GM13977 (cell line): ENCODE measurements at places on chromosomes 5 and 9.

DNA sequence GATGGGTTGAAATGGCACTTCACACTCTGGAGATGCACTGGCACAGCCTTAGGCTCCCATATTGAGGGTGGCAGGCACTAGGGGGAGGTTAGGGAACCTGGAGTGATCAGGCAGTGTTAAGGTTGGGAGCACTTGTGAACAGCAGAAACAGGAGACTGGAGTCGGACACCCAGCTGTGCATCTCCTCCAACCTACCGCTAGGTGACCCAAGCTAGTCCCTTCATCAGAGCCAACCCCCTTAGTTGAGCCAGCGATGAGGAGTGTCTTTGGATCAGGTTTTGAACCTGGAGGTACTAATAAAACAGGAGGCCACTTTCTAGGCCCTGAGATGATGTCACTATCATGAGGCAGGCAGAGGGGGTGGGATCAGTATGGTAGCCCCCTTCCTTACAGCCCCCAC lies 1.7 kb downstream of the ACTL7B start:
- no peak for DNase-seq

DNA sequence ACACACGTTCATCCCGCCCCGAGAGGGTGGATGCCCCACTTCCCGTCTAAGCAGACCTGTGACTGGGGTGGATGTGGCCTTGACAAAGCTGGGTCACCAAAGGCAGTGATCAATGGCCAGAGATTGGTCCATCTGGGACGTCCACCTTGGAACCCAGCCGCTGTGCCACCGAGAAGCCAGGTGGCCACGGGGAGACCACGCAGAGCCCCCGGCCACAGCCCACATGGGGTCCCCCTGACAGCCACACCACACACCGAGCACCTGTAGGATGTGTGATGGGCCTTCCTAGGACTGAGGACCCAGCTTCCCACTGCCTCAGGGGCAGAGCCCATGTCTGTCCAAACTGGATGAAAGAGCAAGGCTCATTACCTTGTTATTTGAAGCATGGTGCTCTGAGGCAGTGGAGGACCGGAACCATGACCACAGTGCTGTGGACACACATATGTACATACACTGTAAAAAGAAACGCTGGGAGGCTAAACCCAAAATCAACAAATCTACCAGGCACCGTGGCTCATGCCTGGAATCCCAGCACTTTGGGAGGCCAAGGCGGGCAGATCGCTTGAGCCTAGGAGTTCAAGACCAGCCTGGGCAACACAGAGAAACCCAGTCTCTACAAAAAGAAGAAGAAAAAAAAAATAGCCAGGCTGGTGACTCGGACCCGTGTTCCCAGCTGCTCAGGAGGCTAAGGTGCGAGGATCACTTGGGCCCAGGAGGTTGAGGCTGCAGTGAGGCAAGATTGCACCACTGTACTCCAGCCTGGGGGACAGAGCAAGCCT lies 50.1 kb downstream of the MRPL36 start:
- no peak for DNase-seq

DNA sequence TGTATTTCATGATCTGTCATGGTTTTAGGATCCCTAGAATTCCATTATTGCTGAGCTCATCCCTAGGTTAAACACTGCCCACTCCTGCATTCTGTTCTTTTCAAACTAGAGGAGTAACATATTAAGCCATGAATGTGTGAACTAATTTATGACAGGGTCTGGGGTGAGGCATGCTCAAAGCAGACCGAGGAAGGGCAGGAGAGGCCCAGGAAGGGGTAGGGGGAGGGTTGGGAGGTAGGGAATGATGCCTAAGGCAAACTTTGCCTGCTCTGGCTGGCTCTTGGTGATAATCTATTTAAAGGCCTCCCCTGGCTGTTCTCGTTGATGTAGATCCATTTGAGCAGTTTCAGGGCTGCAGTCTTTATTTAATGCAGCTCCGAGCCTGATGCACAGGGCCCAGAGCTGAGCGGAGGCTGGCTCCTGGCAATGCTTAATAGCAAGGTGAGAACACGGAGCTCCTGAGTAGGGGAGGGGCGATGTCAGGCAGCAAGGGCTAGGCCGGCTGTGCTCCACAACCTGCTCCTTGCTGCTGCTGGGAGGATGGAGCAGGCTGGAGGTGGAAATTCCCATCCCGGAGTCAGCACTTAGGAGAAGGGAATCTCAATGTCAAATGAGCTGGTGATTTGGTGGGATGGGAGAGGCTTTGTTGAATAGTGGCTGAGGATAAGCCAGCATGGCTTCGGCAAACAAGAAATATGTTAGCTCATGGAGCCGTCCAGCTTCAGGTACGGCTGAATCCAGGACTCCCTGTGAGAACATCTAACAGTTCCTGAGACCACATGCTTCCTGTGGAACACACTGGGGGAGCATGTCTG lies 73.2 kb upstream of the UNC5A start:
- DNase-seq: no peak

GRCh38 chr5:126883564-126884245 lies 106.8 kb downstream of the LMNB1 start:
- no peak for DNase-seq

- no peak for DNase-seq
These were observed 15.1 kb downstream of the RHOBTB3 start for GRCh38 chr5:95746194-95746593.

DNA sequence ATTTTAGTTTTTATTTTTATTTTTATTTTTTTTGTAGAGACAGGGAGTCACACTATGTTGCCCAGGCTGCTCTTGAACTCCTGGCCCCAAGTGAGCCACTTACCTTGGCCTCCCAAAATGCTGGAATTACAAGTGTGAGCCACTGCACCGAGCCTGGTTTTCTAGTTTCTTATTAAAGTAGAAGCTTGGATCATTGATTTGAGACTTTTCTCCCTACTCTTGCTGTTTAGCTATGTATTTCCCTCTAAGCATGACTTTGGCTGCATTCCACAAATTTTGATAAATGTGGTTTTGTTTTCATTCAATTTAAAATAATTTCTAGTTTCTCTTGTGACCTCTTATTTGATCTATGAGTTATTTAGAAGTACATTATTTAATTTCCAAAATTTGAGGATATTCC lies 10.4 kb downstream of the SNX2 start:
- DNase-seq: no peak

- DNase-seq: peak; percentile 13
These were observed 45.1 kb downstream of the SLCO6A1 start for GRCh38 chr5:102453716-102454115.

DNA sequence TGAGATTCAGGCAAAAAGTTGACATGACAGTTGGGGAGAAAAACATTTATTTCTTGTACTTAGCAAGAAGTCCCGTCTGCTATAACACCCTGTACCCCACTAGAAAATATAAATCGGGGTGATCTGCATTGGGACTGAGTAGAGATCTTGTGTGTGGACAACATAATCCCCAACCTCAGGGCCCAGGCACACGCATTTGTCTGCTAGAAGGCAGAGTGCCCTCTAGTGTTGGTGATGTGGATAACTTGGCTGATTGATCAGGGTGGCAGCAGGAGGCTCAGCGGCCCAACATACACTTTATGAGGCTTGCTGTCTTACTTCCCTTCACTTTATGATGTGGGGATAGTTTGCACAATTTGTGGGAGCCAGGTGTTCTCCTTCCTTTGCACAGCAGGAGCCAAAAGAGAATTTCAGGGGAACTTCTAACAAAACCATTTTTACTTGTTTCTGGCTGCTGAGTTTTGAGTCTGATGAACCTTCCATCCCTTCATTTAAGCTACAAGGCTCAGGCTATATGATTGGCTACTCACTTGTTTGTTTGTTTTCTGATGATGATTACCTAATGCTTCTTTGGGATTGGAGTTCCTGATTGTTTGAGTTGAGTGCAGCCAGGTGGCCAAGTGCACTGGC lies 263.2 kb downstream of the DMAC1 start:
- DNase-seq: peak; percentile 26

DNA sequence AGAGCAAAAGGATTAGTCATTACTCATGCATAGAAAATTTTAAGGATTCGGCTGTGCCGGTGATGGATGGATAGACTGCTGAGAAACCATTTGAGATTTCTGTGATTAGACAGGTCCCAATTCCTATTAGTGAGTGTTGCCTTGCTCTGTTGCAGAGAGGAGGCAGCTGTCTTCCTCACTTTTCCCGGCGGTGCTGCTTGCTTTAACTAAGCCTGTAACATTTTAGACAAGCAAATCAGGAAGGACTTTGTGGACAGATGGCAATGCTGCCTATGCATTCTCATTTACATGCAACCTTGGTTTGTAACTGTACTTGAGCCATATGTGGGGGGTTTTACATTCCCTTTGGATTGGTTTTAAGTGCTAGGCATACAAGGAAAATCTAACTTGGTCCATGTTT lies 1176.3 kb downstream of the CDH18 start:
- DNase-seq: no peak

DNA sequence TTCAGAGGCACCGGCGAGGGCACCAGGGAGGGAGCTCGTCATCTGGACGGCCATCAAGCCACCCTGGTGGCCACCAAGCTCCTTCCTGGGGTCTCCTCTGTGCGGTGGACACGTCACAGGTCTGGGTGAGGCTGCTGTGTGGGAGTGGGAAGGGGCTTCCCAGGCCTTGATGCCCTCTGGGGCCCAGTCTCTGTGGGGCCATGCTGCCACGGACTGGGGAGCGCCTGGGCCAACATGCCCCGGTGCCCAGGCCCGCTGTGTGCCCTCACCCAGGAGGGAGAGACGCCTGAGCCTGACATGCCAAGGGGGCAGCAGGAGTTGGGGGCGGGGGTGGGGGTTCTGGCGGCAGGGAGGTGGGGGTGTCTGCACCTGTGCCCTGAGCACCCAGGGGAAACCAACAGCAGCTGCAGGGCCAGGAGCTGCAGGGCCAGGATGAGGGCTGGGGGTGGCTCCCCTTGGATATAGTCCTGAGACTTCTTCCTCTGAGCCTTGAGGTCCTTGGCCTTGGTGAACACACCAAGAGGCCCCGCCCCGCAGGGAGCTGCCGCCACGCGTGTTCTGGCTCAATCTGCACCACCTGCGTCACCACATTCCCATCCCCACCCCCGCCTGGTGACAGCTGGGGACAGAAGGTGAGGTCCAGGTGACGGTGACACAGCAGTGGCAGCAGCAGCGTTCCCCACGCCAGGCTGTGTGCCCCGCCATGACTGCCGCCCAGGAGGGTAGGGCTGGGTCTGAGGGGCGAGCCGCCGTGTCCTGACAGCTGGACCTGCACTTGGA lies 15.3 kb upstream of the SEC16A start:
- DNase-seq: no peak

GRCh38 chr5:124878583-124879342 lies 132.3 kb upstream of the ZNF608 start:
- no peak for DNase-seq

DNA sequence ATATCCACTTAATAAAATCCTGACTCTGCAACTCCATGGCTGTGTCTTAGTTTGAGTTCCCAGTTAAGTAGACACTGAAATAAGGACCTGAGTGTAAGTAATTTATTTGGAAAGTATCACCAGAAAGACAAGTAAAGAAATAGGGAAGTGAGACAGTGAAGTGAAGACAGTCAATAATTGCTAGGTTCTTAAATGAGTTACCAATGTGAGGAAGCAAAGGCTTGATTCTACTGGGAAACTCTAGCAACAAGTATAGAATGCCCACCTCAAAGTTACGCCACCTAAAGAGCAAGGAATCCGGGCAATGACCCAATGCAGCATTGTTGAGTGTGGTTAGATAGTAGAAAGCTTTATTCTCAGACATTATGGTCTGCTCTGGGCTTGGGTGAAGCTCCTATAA lies 383.9 kb downstream of the TLR4 start:
- DNase-seq: no peak

DNA sequence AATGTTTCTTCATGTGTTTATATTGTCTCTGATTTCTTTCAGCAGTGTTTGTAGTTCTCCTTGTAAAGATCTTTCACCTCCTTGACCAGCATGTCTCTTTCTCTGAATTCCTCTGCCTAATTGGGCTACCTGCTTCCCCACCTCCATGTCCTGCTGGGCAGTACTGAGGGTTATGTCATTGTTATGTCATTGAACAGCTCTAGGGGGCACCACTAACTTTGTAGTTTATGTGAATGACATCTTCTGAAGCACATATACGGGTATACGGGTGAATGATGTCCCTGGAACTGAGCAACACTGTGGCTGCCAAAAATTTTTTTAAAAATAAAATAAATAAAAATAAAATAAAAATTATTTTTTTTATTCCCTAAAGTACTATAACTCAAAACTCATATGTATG lies 16.9 kb upstream of the SNCAIP start:
- no peak for DNase-seq

DNA sequence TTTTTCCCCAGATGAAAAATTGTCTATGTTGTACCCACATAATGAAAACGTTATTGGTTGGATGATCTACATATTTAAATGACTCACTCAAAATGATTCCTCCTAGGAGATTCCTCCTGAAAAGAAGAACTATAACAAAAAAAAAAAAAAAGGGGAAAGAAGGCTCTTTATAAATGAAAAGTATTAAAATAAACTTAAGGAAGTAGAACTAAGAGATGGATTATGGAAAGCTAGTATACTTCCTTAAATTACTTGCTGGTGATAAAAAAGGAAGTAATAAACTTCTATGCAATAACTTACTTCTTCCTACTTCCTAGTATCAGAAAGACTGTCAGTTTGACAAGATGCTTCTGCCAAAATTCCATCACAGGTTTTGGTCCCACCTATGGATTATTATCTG lies 1087.7 kb downstream of the CDH12 start:
- DNase-seq: no peak

GRCh38 chr9:104794070-104794469 lies 30.1 kb downstream of the NIPSNAP3B start:
- DNase-seq: no peak

GRCh38 chr5:139276426-139276825 lies 17.1 kb upstream of the MATR3 start:
- no peak for DNase-seq

DNA sequence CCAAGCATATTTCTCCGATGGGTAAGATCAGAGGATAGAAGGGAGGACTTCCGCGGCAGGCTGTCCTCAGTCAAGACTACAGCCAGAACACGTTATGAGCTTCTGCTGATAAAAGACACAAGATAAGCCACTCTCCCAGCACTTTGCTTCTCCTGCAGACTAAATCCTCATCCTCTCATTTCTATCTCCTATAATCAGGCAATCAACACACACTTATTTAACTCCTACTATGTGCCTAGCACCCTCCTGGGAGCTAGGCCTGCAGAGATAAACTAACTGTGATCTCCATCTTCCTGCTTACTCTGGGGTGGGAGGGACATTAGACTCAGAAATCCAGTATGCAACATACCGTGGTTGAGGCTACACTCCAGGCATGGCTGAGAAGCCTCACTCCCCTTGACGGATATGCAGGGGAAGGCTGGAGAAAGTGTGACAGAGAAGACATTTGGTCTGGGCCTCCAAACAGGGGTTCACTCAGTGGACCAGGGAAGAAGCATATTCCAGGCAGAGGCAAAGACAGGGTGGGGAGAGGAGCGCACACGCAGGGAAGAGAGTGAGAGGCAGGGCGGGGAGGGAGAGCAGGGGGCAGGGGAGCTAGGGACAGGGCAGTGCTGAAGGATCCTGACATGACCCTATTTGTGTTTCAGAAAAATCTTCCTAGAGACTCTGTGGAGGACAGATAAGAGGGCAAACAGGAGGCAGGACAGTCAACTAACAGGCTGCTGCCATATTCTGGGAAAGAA lies 274.1 kb downstream of the DENND1A start:
- DNase-seq: no peak
